Gastrocnemius medialis (tissue), 4 donors: ENCODE measurements at places on chromosomes 12 and 14. TPM values are rescaled to one million over a fixed set of nuclear protein-coding genes. Genes with fewer than 3 reads are reported as not detected.

DNA sequence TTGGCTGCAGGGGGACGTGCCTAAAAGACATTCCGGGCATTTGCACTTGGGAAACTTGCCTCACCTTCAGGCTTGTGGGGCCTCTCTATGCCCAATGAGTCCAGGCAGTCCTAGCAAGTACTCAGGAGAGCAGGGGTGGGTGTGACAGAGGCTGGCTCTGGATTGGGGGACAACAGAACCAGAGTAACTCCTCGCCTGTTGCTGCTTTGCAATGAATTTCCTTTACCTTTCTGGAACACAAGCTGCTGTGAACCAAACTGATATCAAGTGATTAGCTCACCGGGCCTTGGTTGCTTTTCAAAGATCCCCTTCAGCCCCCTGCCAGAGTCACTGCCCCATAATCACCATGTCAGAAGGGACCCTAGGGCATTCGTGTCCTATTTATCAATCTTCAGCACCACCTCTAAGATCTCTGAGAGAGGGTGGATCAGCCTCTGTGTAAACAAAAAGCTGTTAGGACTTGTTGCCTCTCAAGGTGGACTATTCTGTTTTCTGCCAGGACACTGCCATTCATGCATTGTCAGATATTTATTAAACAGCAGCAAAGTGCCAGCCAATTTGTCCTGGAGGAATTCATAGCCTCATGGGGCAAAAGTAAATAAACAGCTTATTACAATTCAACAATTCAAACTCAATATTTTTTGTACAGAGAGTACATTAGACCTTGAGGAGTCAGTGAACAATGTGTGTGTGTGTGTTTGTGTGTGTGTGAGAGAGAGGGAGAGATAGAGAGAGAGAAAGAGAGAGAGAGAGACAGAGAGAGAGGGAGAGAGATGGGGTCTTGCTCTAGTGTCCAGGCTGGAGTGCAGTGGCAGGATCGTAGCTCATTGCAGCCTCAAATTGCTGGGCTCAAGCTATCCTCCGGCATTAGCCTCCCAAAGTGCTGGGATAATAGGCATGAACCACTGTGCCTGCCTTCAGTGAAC lies 11.3 kb downstream of the NFATC4 start:
- no peaks in the 10 kb centered on the region for H3K4me1 ChIP-seq
- no peak overlapping the region for H3K27ac ChIP-seq
- DNase-seq, result no peak
- H3K27me3 ChIP-seq, result no peaks in the 10 kb centered on the region

- no peak overlapping the region for H3K4me3 ChIP-seq
- no peak overlapping the region for H3K27ac ChIP-seq
- DNase-seq, result peak; percentile 49
- no peaks in the 10 kb centered on the region for H3K4me1 ChIP-seq
- no peaks in the 10 kb centered on the region for H3K36me3 ChIP-seq
- no peaks in the 10 kb centered on the region for H3K27me3 ChIP-seq
Observed at GRCh38 chr12:106039242-106039641, 99.5 kb downstream of the NUAK1 start.

DNA sequence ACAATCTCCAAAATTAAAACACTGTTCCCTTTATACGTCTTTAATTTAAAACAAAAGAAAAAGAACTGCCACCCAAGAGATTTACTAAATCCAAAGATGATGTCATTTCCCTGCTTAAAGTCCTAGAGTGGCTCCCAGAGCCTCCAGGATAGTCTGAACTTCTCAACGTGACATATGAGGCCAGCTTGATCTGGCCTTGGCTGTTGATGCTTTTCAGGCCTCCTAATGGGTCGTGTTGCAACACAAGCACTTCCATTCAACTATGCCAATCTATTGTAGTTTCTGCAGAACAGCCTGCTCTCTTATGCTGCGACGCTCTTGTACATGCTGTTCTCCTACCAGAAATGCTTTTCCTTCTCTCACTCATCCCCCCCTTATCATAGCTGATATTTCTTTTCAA lies 35.7 kb downstream of the LGR5 start:
- DNase-seq, result peak; percentile 83
- peak overlapping the region; percentile 28 for H3K4me3 ChIP-seq
- peaks cover 31% of the 10 kb centered on the region for H3K4me1 ChIP-seq
- peak overlapping the region; percentile 85 for H3K27ac ChIP-seq
- no peaks in the 10 kb centered on the region for H3K27me3 ChIP-seq
- no peaks in the 10 kb centered on the region for H3K36me3 ChIP-seq

GRCh38 chr12:87201598-87201997 lies 827.6 kb downstream of the C12orf50 start:
- H3K4me1 ChIP-seq, result no peaks in the 10 kb centered on the region
- no peaks in the 10 kb centered on the region for H3K27me3 ChIP-seq
- no peaks in the 10 kb centered on the region for H3K36me3 ChIP-seq
- H3K27ac ChIP-seq, result no peak overlapping the region

DNA sequence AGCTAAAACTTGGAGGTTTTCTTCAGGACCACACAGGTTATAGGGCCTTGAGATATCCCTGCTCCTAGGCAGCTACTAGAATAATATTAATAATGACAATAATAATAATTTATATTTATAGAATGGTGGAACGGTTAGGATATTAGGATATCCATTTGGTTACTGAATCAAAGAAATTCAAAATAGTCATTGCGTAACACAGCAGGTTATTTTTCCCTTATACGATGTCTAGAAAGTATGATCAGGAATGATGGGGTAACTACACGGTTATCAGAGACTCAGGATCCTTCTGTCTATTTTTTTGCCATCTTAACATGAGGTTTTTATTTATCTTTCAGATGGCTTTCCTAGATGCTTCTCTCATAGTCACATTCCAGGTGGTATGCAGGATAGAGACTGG lies 39.0 kb downstream of the NEUROD4 start:
- no peak for DNase-seq
- H3K4me3 ChIP-seq, result no peak overlapping the region
- H3K4me1 ChIP-seq, result no peaks in the 10 kb centered on the region
- no peaks in the 10 kb centered on the region for H3K36me3 ChIP-seq

- H3K4me3 ChIP-seq, result no peak overlapping the region
- H3K27me3 ChIP-seq, result peaks cover 4% of the 10 kb centered on the region
- H3K27ac ChIP-seq, result peak overlapping the region; percentile 3
- DNase-seq, result no peak
Observed at GRCh38 chr14:77989441-77989991, 180.7 kb upstream of the NRXN3 start.

- peaks cover 39% of the 10 kb centered on the region for H3K4me1 ChIP-seq
- peaks cover 34% of the 10 kb centered on the region for H3K36me3 ChIP-seq
- H3K27me3 ChIP-seq, result no peaks in the 10 kb centered on the region
Observed at GRCh38 chr12:50101663-50102062, 2.1 kb upstream of the GPD1 start.

GRCh38 chr14:65260786-65261185 lies 151.7 kb upstream of the FUT8 start:
- no peak for DNase-seq
- H3K4me1 ChIP-seq, result no peaks in the 10 kb centered on the region
- H3K36me3 ChIP-seq, result no peaks in the 10 kb centered on the region
- H3K27me3 ChIP-seq, result no peaks in the 10 kb centered on the region

DNA sequence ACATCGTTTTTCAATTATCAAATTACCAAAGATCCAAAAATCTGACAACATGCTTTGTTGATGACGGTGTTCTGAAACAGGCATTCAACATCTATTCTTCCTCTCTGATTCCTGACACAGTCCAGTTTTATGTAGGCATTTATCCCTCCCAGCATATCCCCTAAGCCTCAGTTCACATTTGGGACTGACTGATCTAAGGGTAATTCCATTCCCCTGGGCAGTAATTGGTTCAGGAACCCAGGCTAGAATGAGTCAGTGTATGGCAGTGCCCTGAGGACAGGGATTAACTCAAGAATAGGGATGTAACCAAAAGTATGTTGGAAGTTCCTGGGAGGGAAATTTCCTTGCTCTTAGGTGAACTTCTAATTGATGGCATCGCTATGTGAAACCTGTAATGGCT lies 10.3 kb upstream of the PCNX1 start:
- H3K27me3 ChIP-seq, result no peaks in the 10 kb centered on the region
- DNase-seq, result no peak
- no peak overlapping the region for H3K27ac ChIP-seq

DNA sequence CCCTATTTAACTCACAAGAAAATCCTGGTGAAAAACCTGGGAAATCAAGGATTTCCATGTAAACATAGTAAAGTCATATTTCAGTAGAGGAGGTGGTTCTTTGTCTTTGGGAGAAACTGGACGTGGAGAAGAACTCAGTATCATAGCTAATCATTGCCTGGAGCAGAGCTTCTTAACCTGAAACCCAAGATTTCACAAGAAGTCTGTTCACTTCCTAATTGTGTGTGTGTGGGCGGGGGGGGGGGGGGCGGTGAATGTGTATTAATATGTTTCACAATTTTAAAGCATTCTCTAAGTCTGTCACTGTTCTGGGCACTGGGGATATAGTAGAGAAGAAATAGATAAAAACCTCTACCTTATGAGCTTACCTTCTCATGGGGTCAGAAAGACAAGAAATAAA lies 96.7 kb upstream of the PPP4R3A start:
- no peaks in the 10 kb centered on the region for H3K4me1 ChIP-seq
- no peak overlapping the region for H3K4me3 ChIP-seq
- no peaks in the 10 kb centered on the region for H3K36me3 ChIP-seq
- no peak overlapping the region for H3K27ac ChIP-seq

RNU4-1 gene
- total RNA-seq, result not detected

CMA1 gene
- total RNA-seq, result not detected

RAD9B gene
- 0.33 TPM for total RNA-seq
